Activated CD4-positive, alpha-beta T cell treated with anti-CD3 and anti-CD28 coated beads, Interleukin-2, amount 10 ng/mL, durations not matched to agents 24 days and 14 days (primary cell): ENCODE measurements at places on chromosomes 13 and 19. TPM values are rescaled to one million over a fixed set of nuclear protein-coding genes. Genes with fewer than 3 reads are reported as not detected.

DNA sequence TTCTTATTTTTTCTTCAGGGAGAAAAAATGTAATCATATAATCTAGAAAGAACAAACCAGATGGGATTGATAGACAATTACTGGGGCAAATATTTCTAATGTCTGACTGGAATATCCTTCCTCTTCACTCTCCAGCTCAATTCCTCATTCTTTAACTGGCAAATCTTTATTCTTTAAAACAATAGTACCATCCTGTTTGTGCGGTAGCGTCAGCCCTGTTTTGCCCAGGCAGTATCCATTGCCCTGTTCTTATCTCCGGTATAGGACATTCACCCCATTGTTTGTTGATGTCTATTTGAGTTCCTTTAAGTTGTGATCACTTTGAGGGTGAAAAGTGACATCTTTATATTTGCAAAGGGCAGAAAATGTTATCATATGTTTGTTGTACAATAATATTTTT, 185.4 kb downstream of the POSTN start:
- no peak overlapping the region for H3K4me3 ChIP-seq
- no peaks in the 10 kb centered on the region for H3K36me3 ChIP-seq
- H3K27me3 ChIP-seq, result no peaks in the 10 kb centered on the region
- DNase-seq, result no peak
- no peak overlapping the region for H3K27ac ChIP-seq

DNA sequence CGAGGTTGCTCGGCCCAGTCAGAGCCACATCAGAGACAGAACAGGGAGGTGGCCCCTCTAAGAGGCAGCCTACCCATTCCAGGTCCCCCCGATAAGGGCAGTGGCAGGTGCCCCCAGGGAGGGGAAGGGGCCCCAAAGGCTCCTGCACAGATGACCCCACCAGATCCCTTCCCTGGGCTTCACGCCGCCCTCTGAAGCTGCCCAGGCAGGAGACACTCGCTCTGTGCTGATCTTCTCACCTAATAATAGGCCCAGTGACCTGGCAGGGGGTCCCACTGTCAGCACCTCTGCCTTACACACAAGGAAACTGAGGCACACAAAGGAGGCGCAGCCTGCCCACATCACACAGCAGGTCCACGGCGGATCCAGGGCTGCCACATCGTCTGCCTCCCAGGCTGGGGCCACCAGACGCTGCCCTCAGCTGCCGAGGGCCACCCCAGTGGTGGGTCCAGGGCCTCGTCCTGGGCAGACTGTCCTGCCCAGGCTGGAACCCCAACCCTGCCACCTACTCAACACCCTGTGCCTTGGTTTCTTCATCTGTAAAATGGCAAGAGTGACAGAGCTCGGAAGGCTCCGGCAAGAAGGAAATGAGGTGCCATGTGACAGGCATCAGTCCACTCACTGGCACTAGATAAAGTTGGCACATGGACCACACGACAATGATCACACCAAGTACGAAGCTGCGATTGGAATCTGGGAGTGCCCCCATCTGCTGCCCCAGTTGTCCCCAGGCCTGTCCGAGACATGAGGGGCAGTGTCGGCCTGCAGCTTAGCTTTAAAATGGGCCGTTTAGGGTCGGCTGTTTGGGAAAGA, 56.5 kb downstream of the KLF2 start:
- peaks cover 34% of the 10 kb centered on the region for H3K36me3 ChIP-seq
- H3K27ac ChIP-seq, result no peak overlapping the region
- H3K4me3 ChIP-seq, result no peak overlapping the region
- DNase-seq, result no peak

DNA sequence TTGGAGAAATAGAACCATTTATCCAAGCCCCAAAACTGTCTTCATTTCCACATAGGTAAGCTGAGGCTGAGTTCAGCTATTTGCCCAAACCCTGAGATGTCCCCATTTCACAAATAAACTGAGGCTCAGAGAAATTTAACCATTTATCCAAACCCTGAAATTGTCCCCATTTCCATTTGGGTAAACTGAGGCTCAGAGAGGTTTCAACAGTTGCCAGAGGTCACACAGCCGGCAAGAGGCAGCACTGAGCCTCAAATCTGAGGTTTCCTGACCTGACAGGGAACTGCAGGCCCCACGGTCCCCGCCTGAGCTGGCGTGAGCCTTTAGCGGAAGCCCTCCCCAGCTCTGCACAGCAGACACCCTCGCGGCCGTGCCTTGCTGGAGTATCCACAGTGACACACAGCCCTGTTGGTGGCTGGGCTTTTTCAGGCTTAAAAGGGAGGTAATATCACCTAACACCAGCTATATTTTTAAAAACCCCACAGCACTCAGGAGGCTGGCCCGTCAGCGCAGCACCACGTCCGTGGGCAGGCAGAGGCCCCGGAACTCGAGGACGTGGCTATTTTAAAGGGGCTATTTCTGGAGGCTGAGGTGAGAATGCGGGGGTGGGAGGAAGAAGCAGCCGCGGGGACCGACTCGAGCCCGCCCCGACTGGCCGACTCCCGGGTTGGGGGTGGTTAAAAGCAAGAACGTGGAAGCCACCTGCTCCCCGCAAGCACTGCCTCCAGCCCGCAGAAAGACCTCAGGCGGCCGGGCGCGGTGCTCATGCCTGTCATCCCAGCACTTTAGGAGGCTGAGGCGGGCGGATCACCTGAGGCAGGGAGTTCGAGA, 18.5 kb downstream of the PTPRS start:
- H3K4me1 ChIP-seq, result no peaks in the 10 kb centered on the region
- no peak overlapping the region for H3K4me3 ChIP-seq
- H3K36me3 ChIP-seq, result no peaks in the 10 kb centered on the region
- H3K27me3 ChIP-seq, result peaks cover 4% of the 10 kb centered on the region
- no peak overlapping the region for H3K27ac ChIP-seq
- peak; percentile 57 for DNase-seq

The KIR3DL2 gene
- total RNA-seq, result 0.47 and 0.52 TPM in 2 replicates

The SOX1 gene
- not detected in 2 replicates for total RNA-seq

GRCh38 chr13:75803164-75803611, 167.1 kb downstream of the LMO7 start:
- H3K4me1 ChIP-seq, result peaks cover 30% of the 10 kb centered on the region
- peak overlapping the region; percentile 13 for H3K27ac ChIP-seq
- DNase-seq, result peak; percentile 71

DNA sequence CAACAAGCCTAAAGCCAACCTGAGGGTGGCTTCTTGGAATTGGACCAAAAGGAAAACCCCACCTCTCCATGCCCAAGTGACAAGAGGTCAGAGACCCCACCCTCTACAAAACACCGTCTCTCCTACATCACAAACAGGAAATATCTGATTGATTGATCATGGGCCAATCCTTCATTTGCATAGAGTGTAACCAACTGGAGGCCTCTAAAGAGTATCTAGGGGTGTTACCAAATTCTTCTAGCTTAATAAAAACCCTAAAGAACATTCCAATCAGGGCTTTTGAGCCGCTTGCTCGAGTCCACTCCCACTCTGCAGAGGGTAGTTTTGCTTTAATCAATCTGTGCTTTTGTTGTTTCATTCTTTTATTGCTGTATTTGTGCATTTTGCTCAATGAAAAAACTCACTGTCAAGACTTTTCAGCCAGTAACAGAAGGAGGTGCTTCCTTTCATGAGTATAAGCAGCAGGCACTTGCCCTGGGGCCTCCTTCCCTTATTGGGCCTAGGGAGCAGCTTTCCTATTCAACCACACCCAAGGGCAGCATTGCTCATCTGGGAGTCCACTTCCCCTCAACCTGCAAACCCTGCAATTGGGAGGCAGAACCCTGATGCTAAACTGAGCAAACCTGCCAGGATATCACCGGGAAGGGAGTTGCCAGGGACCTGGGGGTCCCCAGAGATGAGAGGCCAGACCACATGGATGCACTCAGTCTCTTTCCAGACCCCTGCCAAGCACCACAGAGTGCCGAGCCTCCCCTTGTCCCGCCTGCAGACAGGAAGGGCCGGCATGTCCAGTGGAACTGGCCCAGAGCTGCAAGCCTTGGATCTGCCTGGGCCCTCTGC, 154.3 kb upstream of the VSTM2B start:
- H3K4me1 ChIP-seq, result no peaks in the 10 kb centered on the region
- H3K36me3 ChIP-seq, result no peaks in the 10 kb centered on the region
- H3K27ac ChIP-seq, result no peak overlapping the region
- H3K4me3 ChIP-seq, result no peak overlapping the region

The ACER1 gene
- total RNA-seq, result 0.28 TPM in 1 of 2 replicates, not detected in the other

DNA sequence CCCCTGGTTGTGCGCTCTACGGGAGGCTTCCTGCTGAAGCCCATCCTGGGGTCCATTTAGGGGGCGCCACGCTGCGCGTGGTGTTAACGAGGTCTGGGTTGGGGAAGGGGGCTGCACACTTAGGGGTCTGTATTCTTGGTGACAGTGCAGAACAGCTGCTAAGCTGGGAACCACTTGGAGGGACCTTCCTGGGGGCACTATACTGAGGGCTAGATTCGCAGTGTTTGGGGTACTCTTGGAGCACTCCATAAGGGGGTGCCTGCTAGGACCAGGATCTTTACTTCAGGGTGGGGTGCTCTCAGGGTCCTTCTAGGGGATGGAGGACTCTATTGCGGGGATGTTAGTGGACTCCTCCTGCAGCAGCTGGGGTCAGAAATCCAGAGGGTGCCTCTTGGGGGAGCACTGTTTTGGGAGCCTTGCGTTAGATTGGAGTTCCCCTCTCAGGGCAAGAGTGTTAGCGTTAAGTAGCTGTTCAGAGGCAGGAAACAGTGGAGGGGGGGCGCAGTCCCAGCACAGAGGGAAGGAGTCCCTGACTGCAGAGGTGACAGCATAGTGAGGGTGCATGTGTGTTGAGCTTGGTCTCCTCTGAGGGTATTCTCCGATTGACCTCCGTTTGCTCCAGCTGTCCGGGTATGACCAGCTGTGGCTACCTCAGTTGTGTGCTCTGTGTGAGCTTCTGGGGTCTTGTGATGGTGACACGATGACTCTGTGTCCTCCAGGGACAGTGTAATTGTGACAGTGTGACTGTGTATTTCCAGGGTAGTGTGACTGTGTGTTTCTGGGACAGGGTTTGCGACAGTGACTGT, 1.1 kb downstream of the PDE4A start:
- H3K27me3 ChIP-seq, result peaks cover 8% of the 10 kb centered on the region
- H3K36me3 ChIP-seq, result peaks cover 19% of the 10 kb centered on the region
- H3K4me1 ChIP-seq, result peaks cover 66% of the 10 kb centered on the region
- DNase-seq, result peak; percentile 88

DNA sequence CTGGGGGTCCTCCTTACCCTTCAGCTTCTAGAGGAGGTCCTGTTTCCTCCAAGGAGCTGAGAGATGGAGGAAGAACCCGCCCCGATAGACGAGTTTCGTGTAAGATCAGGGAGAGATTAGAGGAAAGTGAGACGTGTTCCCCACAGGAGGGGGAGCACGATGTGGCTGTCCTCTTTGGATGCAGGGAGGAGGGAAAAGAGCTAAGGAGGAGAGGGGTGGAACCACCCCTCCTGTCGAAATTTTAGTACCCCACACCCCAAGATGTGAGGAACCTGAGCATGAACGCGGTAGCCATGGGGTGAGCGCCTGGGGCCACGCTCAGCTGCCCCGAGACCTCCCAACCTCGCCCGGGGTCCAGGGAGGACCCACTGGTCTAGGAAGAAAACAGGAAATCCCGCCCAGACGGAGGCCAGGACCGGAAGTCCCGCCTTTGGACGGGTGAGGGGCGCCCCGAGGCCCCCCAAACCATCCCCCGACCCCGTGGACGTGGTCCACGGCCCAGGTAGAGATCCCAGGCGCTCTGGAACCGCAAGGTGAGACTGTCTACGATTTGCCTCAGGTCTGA, 1.2 kb downstream of the AKT1S1 start:
- H3K36me3 ChIP-seq, result peaks cover 20% of the 10 kb centered on the region
- peaks cover 29% of the 10 kb centered on the region for H3K4me1 ChIP-seq
- no peak overlapping the region for H3K27ac ChIP-seq

GRCh38 chr13:114203536-114203935, 24.5 kb downstream of the CFAP97D2 start:
- peaks cover 7% of the 10 kb centered on the region for H3K27me3 ChIP-seq
- no peak overlapping the region for H3K27ac ChIP-seq
- H3K36me3 ChIP-seq, result no peaks in the 10 kb centered on the region

- H3K27me3 ChIP-seq, result peaks cover 23% of the 10 kb centered on the region
- no peaks in the 10 kb centered on the region for H3K4me1 ChIP-seq
- H3K27ac ChIP-seq, result no peak overlapping the region
Observed at GRCh38 chr13:113886561-113887112, 22.8 kb upstream of the GAS6 start.

GRCh38 chr19:5968431-5969373, 9.2 kb downstream of the RANBP3 start:
- no peaks in the 10 kb centered on the region for H3K27me3 ChIP-seq
- H3K36me3 ChIP-seq, result peaks cover 20% of the 10 kb centered on the region
- no peak overlapping the region for H3K4me3 ChIP-seq
- no peak for DNase-seq

The KLK15 gene
- not detected in 2 replicates for total RNA-seq

The CGB8 gene
- not detected in 2 replicates for total RNA-seq

DNA sequence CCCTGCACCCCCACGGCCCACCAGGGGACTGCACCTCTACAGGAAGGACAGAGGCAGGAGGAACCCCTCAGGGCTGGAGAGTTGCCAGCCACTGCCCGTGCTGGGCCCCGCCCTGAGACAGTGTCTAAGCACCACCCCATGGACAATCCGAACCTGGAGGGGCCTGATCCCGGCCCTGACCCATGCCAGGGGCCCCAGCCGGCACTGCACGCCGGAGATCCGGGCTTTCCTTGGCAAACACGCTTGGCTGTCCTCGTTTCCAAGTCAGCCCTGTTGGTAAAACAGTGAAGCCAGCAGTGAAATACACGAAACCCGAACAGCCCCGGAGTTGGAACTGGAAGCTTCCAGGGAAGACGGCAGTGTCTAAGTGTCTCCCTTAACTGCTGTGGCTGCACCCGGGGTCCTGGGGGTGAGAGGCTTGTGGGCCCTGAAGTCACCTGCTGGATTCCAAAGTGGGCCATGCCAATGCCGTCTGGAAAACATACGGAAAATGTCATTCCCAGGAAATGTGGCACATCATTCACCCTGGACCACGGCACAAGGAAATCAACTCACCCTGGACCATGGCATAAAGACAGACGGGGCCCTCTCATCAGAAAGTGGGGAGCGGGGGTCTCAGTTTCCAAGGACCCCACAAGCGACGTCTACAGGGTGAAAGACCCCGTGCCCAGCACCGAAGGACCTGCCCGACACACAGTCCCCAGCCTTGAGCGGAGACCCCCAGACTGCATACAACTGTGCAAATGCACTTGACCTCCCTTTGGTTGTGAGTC, 30.9 kb downstream of the RASA3 start:
- no peak for DNase-seq
- H3K27me3 ChIP-seq, result no peaks in the 10 kb centered on the region
- no peak overlapping the region for H3K27ac ChIP-seq
- H3K4me3 ChIP-seq, result no peak overlapping the region
- peaks cover 15% of the 10 kb centered on the region for H3K4me1 ChIP-seq

- no peaks in the 10 kb centered on the region for H3K36me3 ChIP-seq
- no peaks in the 10 kb centered on the region for H3K4me1 ChIP-seq
- H3K4me3 ChIP-seq, result no peak overlapping the region
- peaks cover 4% of the 10 kb centered on the region for H3K27me3 ChIP-seq
- no peak overlapping the region for H3K27ac ChIP-seq
Observed at GRCh38 chr13:101092985-101093384, 323.3 kb downstream of the NALCN start.

The DIRAS1 gene
- total RNA-seq, result 0.16 TPM in 1 of 2 replicates, not detected in the other

DNA sequence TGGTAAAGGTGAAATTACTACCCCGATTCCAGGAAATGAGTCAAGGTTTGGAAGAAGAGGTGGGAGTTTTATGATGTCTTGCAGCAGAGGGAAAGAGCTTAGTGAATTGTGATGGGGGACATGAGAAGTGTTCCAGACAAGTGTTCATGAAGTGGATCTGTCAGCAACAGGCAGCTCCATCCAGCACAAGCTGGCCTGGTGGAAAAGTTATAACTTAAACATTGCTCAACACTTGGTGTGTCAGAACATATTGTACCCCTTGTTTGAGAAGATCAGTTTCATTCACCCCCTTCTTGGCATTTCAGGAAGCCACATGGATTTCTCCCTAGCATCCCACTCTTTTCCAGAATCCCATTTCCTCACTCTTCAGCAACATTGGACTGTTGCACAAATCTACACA, 222.0 kb downstream of the B3GLCT start:
- H3K4me3 ChIP-seq, result no peak overlapping the region
- no peak overlapping the region for H3K27ac ChIP-seq
- H3K4me1 ChIP-seq, result peaks cover 3% of the 10 kb centered on the region
- no peak for DNase-seq

The SBK2 gene
- total RNA-seq, result not detected in 2 replicates

The FAAP24 gene
- 10.0 and 10.1 TPM in 2 replicates for total RNA-seq
